ENCODE measurements at places on chromosomes 5 and 9. TPM values are rescaled to one million over a fixed set of nuclear protein-coding genes. Genes with fewer than 3 reads are reported as not detected.

The C9orf43 gene
- total RNA-seq: 2.0 TPM

DNA sequence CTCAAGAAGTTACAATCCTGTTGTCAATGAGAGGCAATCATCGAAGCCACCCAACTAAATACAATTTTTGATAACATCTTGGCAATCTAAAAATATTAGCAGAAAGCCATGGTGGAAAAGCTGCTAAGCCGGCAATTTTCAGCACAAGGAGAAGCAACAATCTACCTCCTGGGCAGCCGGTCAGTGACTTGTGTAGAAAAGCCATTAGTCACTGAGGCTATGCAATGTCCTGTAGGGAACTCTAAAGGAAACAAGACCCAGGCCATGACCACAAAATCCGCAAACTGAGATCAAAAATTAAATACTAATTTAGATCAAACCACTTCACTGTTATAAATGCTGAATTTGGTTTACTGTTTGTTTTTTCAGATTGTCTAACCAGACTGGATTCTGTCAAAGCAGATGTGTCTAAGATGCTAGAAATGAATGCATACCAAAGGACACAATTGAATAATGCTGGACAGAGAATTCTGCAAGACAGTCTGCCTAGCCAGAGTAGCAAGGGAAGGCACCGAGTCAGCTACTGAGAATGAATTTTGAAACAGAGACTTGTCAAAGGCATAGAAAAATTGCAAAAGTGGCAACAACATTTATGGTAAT lies 384.8 kb downstream of the PRELID2 start:
- no peak for DNase-seq

- no peak for DNase-seq
These were observed 131.9 kb upstream of the LPCAT1 start for GRCh38 chr5:1655496-1656270.

DNA sequence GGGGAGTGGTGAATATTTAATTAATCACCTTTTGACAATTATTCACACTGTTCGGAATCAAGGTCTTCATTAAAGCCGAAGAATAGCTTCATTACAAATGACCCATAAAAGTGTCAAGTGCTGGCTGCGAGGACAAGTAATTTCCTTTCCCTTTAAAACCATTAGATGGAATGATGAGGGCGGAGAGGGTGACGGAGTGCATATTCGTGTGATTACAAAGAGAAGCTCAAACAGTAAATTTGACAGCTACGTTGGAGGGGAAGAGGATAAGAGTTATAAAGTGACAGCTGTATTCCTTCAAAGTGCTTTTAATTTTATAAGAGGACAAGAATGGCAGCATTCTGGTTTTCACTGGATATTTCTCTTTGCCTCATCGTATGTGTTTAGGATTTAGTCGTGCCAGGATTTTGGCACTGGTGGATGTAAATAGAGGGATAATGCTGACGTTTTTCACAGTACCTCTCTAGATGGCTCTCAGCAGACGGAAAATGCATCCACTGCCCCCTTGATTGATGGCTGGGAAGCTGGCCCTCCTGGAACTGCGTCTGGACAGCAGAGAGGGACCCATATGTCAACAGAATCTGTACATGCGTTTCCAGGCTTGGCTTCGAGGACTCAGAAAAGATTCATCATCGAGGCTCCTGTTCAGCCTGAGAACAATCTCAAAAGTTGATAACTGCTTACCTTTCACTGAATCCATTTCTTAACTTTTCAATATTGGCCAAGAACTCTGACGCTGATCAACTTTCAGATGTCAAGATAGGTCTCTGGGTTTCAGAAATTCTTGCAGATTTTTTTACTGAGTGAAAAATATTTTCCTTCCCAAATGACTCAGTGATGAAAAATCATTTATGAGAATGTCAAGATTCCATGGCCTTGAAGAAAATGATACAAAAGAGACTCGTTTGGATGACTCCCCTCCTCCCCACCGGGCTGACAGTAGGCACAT lies 50.4 kb upstream of the IRX2 start:
- DNase-seq: no peak

The WDR55 gene
- 15.7 TPM for total RNA-seq

GRCh38 chr5:178152491-178153444 lies 917 bp downstream of the NHP2 start:
- no peak for DNase-seq

- no peak for DNase-seq
These were observed 1125.4 kb downstream of the EFNA5 start for GRCh38 chr5:106545325-106545724.

DNA sequence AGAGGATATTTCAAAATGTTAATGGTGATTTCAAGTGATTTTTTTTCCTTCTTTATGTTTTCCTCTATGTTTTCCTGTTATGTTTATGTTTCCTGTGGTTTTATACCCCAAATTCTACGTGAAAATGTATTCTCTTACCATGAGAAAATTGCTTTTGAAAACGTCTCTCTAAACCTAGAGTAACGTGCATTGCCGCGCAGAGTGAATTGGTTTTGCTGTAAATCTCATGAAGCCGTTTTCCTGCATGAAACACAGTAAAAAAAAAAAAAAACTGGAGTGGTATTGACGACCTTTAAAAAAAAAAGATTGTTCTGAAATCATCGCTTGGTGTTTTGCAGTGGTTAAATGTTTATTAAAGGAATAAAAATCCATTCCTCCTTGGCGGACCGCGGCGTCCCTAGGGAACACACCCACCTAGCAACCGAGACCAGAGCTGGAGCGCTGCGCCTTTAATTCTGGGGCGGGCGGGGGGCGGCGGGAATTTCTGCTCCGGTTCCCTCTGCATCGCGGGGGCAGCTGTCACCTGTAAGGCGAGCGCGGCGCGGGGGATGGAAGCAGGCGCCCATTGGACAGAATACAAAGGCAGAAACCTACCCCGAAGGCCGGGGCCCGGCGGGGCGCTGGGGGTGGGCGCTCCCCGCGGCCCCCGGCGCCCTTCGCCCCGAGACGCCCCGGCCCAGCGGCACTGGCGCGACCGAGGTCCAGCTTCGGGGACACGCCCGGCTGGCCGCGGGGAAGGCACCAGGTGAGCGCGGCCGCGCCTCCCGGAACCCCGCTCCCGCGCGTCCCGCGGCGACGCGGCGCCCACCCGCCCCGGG lies at the start of gene SOWAHA:
Gene SOWAHA (plus strand): TSS at position 522 of the 818 bp plus-strand sequence. CDS start 320 bp downstream, outside the sequence.
- DNase-seq: no peak

GRCh38 chr5:159303286-159303685 lies 27.0 kb downstream of the IL12B start:
- no peak for DNase-seq

DNA sequence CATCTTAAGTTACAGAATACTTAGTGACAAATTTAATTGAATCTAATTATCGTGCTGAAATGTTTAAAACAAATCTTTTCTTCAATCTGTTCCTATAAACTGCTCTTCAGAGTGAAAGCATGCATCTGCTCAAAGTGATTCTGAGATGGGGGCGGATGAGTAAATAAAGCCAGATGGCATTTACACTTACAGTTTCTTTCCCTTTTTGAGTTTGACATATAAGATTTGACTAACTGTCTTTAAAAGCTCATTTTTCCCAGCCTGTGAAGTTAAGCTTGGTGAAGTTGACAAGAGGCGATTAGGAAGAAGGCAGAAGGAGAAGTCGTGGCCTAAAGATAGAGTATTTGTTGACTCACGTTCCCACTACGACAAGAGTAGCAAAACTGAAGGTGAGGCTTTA lies 137.4 kb downstream of the LPAR1 start:
- no peak for DNase-seq

- DNase-seq: no peak
These were observed 37.8 kb downstream of the GHR start for GRCh38 chr5:42461033-42461432.

- no peak for DNase-seq
These were observed 350.2 kb downstream of the KIAA0825 start for GRCh38 chr5:94268226-94268625.

The CEL gene
- total RNA-seq: 6.0 TPM

The QRFP gene
- not detected for total RNA-seq

GRCh38 chr5:149466457-149466972 lies 84.7 kb downstream of the CSNK1A1 start:
- no peak for DNase-seq

DNA sequence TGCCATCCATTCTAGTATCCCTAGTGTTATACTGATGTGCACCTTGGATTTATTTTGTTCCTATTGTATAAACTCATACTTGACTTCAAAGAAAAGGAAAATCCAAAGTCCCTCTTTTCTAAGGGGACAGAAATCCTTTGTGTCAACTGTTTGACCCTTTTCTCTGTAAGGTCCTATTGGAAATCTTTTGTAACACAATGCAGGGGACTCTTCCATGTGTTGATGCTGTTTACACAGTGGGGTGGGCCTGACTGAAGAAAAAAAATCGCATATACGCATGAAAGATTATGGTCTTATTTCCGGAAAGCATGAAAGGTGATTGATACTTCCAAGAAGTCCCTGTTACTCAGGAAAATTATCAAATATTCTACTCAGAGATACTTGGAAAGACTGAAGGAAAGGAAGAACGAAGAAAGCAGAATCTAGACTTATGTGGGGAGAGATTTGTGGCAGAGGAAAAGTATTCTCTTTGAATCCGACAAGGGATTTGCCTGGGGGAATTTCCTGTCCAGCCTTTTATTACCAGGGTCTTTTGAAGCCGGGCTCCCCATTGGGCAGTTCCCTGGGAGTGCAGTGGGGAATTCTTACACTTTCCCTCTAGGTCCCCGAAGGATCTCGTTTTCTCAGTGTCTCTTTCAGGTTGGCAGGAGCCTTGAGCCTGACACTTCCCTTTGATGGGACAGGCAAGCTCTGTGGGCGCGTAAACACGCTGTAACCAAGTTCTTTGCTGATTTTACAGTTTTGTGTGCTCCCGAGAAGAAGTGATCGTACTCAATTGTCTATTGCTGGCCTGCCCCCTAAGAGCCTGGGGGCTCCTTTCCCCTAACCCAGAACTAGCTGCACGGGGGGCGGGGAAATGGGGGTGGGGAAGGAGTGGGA lies 779 bp upstream of the VCAN start:
- DNase-seq: no peak

DNA sequence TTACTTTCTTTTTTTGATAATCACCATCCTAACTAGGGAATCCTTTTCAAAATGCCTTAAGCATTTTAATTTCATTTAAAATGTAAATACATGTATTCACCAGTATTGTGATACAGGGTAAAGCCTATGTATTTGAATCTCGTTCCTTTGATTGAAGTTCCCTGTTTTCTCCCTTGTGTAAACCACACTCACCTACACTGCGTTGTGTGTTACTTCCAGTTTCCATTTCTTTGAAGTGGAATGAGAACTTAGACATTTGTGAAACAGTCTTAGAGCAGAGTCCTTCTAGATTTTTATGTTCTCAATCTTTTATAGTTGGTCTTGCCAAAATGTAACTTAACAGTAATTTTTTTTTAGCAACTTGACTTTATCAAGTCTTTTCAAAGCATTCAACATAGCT lies 101.4 kb downstream of the ZNF462 start:
- DNase-seq: no peak

DNA sequence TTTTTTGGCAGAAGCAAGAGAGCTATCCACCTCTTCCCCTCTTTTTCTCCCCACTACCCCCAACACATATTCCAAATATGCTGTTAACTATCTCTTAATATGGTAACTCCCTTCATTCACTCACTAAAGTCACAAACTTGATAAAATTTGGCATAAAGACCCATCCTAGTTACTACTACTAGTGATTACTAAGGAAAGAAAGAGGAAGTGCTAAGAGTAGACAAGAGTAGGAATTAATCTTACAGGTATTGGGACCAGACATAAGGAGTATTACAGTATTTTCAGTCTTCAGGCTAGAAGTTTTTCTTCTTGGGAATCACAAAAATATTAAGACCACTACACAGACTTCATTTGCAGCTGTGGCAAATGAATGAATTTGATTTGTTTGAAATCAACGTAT lies 2.2 kb downstream of the ADAMTS6 start:
- DNase-seq: no peak

The KCNIP1 gene
- not detected for total RNA-seq

GRCh38 chr9:98565152-98566135 lies 143.3 kb downstream of the GABBR2 start:
- no peak for DNase-seq

- DNase-seq: no peak
These were observed 34.6 kb downstream of the ZSWIM6 start for GRCh38 chr5:61366497-61367240.

GRCh38 chr9:80158131-80158530 lies 586.4 kb downstream of the TLE4 start:
- DNase-seq: no peak

The SPINK13 gene
- total RNA-seq: not detected

The SLC38A9 gene
- 21.9 TPM for total RNA-seq

DNA sequence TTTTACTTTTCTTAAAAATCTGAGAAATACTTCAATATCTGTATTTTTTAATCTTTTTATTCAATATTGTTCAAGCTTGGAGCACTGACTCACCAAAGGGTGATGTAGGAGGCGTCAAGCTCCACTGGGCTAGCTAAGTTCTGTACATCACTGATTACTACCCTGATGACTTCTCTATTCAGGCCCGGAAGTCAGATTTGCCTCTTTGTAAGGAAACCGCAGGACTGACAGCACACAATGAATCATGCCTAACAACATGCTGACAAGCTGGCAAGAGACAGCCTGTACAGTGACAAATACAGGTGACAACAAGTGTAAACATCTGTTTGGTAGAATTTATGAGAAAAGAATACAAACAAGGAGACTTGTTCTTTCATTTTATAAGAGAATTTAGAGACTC lies 627.9 kb upstream of the RORB start:
- DNase-seq: no peak

The CPLANE1 gene
- 10.1 TPM for total RNA-seq

The CDK7 gene
- 37.2 TPM for total RNA-seq

The PRR7 gene
- 7.6 TPM for total RNA-seq

The PAX5 gene
- not detected for total RNA-seq

DNA sequence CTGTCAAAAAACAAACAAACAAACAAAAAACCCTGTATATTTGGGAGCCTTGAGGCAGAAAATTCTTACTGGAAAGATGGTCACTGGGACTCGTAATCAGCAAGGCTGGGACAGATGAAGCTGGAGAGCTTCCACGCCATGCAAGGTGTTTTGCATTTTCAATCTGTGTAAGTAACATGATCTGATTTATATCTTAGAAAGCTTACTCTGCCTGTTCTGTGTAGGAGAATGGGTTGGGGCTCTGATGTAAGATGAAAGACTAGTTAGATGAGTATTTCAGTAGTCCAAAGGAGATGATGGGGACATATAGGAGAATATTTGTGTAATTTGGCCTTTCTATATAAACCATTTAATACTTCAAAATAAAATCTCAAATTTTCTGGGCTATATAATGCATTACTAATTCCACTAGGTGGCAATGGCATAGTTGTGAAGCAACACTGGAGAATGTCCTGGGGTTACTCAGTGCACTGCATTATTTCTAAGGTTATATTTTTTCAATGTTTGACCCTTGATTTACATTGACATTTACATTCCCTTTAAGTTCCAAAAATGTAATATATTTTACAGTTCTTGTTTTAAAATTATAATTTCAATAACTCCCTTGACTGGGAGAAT lies 21.9 kb upstream of the FSD1L start:
- DNase-seq: no peak

GRCh38 chr9:88447431-88447830 lies 59.2 kb downstream of the SPIN1 start:
- no peak for DNase-seq

- DNase-seq: no peak
These were observed 3.7 kb downstream of the C9orf50 start for GRCh38 chr9:129617167-129617566.

GRCh38 chr5:163533223-163533622 lies 27.8 kb downstream of the MAT2B start:
- no peak for DNase-seq

Data from suprapubic skin (tissue), 4 donors.